ENCODE measurements at places on chromosomes 13 and 19.

DNA sequence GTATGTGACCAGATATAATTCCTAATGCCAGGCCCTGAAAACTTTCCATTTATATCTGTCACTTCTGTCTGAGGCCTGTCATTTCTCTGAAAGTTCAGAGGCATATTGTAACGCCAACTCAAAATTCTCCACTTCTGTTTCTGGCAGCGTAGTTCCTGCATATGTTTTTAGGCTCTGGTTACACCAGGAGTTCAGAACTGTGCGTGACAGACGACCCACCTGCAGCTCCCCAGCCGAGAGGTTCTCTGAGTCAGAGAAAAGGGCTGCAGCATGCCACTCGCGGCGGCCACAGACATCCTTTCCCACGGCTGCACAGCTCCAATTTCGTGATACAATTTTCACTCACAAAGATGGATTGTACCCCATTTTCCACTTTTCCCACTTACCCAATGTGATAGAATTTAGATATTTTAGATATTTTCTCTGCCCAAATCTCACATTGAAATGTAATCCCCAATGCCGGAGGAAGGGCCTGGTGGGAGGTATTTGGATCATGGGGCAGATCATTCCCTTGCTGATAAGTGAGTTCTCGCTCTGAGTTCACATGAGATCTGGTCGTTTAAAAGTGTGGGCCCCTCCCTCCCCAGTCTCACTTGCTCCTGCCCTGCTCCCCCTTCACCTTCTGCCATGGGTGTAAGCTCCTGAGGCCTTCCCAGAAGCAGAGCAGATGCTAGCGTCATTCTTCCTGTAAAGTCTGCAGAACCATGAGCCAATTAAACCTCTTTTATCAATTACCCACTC is 308.1 kb downstream of the LIG4 start:
- no peak for DNase-seq

GRCh38 chr13:103539721-103540381 is 473.6 kb upstream of the SLC10A2 start:
- no peak for DNase-seq

- no peak for DNase-seq
Measured at GRCh38 chr13:49683489-49683888, 7.8 kb downstream of the EBPL start.

GRCh38 chr13:28442839-28443238 is 52.1 kb downstream of the FLT1 start:
- DNase-seq: no peak

GRCh38 chr13:78714717-78715116 is 55.8 kb upstream of the OBI1 start:
- DNase-seq: no peak

- DNase-seq: no peak
Measured at GRCh38 chr13:75360170-75360569, 121.8 kb downstream of the TBC1D4 start.

DNA sequence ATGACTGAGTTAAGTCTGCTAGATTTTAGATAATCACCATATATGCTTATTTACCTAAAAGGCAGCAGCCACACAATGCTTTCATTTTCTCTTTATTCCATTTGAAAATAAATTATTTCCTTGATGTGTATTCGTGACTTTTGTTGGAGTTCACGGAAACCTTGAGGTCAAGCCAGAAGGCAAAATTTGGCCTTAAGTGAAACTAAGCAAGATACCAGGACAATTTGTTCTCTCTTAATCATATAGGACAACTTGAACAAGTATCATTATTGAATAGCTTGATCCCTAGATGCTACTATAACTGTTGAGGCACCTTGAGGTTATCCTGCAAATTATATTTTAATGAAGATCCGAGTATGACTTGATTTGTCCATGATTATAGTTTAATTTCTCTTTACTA is 429.2 kb upstream of the DACH1 start:
- DNase-seq: no peak

DNA sequence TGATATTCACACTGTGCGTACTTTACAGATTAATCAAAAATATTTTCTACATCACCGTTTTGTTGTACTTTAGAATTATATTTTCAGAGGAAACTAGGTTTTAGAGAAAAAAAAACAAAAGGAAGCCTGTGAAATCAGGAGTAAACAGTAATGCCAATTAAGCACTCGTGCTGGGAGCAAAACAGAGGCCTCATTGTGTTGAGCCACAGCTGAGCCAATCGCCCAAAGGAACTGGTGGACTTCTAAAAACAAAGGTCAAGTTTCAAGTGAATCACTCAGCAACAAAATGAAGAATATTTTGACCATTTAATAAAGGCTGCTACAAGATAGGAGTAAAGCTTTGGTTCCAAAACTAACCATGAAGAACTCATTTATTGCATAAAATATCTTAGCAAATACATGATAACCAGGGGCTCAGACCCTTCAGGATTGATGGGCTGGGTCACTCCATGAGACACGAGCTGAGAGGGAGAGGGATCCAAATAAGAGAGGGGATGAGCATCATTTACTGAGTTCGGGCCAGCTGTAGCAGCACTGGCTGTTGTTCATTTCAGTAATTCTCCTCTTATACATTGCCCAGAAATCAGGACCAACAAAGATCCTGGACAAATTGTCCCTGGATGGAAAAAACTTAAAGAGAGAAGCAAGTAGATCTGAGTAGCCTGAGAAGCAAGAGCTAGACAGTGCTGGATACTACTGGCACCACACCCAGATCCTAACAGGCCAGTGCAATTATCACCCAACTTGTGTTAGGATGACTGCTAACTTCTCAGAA is 8.3 kb upstream of the NALCN start:
- DNase-seq: no peak

GRCh38 chr13:32852526-32852925 is 163.7 kb upstream of the KL start:
- DNase-seq: no peak

DNA sequence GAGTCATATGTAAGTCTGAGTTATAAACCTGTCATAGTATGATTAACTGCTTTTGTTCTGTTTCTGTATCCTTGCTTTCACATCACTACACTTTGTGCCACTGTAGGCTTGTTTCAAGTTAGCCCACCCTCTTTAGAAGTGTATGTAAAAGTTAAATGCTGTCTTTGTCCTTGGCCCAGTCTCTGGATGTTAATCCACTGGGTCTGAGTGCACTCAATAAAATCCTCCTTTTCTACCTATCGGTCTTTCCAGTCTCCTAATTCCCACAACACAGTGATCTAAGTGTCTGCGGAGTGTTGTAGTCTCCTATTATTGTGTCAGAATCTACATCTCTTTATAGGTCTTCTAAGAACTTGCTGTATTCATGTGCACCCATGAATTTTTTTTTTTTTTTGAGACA is 14.1 kb downstream of the ZNF429 start:
- no peak for DNase-seq

- DNase-seq: no peak
Measured at GRCh38 chr13:73228546-73228945, 169.7 kb downstream of the KLF5 start.

DNA sequence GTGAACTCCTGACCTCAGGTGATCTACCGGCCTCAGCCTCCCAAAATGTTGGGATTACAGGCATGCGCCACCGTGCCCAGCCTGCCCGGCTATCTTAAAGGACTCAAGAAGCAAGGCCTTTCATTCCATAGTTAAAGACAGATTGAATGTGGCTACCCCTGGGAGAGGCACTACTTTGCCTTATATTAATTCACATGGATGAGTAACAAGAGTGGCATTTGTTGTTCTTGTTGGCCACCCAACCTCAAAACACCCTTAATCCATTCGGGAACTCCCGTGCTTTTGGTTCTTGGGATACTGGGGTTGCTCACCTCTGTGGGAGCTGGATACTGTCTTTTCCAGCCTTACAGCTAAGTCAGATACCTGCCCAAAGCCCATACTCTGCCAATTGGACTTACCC is 34.4 kb upstream of the ABCC4 start:
- DNase-seq: no peak

DNA sequence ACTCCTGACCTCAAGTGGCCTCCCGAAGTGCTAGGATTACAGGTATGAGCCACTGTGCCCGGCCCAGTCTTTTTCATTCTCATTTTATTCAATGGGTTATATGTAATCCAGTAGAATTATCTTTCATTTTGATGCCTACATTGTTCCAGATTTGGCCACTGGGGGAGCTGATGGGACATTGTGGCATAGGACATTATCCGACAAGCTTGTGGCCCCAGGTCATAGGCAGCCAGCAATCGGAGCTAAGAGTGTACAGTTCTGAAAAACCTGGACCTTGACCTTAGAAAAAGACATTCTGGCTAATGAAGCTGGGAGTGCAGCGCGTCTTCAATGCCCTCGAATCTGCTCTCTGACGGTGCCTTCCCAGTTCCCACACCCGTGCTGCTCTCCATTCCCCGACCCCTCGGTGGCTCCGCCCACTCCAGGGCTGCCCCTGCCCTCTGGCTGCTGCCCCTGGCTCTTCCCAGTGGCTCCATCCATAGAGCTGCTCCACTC is 108.7 kb downstream of the TEX29 start:
- peak; percentile 2 for DNase-seq

DNA sequence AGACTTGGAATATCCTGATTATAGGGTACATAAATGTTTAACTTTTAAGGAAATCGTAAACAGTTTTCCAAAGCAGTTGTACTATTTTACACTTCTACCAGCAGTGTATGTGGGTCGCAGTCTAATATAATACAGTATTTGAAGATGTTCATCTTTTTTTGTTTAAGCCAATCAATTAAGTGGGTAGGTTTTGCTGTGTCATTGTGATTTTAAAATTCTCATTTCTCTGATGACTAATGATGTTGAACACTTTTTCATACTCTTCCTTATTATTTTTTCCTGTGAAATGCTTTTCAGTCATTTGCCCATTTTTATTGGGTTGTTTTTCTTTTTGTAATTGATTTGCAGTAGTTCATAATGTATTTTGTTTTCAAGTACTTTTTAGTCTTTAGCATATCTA is 2689.7 kb downstream of the PCDH9 start:
- DNase-seq: no peak

DNA sequence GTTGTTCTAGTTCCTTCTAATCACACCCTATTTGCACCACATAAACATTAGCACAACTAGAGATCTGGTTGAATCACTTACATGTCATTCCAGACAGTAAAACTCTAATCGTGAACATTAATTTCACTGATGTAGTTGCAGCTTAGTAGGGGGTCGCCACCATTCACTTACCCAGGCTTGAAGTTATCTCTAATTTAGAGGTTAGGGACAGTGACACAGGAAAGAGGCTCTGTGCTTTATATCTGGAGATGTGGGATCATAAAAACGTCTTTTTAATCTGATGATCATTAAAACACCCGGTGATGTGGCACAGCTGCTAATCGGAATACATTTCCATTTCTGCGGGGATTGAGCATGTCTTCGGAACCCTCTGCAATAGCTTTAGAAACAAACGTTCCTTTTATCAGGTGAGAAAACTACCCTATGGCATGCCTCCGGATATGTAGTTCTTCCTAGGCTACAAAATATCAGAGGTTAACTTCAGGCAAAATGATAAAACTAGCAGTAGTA is 523.0 kb downstream of the MYO16 start:
- no peak for DNase-seq

DNA sequence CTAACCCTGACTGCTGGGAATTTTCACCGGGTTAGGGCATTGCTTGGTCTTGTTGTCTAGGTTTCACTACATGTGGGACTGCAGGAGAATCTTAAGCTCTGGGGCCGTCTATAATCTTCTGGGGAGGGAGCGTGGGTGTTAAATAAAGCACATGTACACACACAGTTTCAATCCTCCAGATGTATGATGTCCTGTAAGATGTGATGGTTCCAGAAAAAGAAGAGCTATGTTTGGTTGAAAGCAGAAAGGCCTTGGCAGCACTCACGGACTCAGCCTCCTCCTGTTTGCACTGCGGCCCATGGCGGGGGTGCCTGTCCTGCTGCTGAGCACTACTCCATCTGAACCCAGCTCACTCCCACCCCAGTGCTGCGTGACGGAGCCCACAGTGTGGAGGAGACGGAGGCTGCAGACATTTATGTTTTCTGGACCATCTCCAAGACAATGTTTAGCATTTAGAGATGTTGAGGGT is 343.5 kb downstream of the TEX29 start:
- no peak for DNase-seq

DNA sequence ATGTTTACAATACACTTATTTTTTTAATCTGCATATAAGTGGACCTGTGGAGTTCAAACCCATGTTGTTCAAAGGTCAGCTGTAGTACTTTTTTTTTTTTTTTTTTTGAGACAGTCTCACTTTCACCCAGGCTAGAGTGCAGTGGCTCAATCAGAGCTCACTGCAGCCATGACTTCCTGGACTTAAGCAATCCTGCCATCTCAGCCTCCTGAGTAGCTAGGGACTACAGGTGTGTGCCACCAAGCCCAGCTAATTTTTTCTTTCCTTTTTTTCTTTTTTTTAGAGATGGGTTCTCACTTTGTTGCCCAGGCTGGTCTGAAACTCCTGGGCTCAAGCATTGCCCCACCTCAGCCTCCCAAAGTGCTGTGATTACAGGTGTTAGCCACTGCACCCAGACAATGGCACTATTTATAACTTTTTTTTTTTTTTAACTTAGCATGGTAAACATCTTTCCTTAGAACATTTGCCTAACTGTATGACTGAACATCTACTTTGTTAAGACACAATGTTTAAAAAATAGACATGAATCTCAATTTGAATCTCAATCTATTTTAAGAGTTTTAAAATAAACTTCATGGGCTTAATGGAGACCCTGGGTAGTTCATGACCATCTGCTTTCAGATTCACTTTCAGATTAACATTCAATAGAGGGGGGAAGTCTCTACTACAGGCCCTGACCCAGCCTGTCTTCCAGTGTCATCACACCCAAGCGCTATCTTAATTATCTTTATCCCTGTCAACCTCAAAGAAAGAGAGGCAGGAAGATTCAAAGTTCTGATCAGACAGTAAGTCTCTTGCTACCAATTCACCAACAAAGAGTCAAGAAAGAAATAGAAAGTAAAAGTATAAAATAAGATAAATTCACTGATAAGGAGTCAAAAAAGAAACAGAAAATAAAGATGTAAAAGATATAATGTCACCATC is 97.7 kb upstream of the DOCK9 start:
- DNase-seq: no peak

Data from NCI-H2171 treated with DMSO at 0.1 percent for 48 hours (cell line).